NAMALWA (cell line): ENCODE measurements at places on chromosomes 13 and 19.

GRCh38 chr13:23321535-23322241 is 111.8 kb downstream of the SACS start:
- no peak for DNase-seq

GRCh38 chr19:55353803-55354697 is 469 bp downstream of the COX6B2 start:
- peak; percentile 75 for DNase-seq

GRCh38 chr19:15315101-15315500 is 17.2 kb downstream of the BRD4 start:
- no peak for DNase-seq

DNA sequence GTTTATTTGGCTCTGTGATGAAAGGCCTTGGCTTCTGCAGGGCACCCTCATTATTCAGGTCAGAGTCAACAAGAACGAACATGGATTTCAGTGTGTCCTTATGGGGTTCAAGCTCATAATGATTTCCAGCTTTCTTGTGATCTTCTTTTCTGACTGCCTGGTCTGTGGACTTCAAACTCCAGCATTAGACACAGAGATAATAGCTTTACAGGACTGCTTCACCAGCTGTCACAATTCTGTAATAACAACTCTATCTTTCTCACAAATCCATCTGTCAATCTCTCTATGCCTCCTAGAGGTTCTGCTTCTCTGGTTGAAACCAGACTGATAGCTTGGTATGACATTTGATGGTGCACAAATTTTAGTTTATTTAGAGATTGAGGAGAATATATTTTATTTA is 13.1 kb upstream of the SLITRK6 start:
- no peak for DNase-seq

GRCh38 chr13:100789481-100789880 is 114.9 kb upstream of the TMTC4 start:
- no peak for DNase-seq

GRCh38 chr13:81639984-81640582 is 1299.2 kb upstream of the SPRY2 start:
- DNase-seq, result peak; percentile 61

DNA sequence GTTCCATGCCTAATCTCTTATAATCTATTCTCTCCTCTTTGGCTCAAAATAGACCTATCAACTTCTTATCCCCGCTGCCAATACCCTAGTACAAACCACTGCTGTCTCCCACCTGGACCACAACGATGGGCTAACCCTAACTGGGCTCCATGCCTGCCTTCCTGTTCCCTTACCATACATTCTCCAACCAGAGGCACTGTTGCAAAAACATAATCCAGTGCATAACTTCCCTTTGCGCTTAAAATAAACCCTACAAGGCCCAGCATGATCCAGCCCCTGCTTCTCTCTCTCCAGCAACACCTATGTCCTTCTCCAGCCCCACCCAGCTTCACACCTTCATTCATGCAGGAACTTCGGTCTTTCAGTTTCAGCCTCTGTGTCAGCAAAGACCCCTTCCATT is 27.4 kb upstream of the CEBPA start:
- no peak for DNase-seq

DNA sequence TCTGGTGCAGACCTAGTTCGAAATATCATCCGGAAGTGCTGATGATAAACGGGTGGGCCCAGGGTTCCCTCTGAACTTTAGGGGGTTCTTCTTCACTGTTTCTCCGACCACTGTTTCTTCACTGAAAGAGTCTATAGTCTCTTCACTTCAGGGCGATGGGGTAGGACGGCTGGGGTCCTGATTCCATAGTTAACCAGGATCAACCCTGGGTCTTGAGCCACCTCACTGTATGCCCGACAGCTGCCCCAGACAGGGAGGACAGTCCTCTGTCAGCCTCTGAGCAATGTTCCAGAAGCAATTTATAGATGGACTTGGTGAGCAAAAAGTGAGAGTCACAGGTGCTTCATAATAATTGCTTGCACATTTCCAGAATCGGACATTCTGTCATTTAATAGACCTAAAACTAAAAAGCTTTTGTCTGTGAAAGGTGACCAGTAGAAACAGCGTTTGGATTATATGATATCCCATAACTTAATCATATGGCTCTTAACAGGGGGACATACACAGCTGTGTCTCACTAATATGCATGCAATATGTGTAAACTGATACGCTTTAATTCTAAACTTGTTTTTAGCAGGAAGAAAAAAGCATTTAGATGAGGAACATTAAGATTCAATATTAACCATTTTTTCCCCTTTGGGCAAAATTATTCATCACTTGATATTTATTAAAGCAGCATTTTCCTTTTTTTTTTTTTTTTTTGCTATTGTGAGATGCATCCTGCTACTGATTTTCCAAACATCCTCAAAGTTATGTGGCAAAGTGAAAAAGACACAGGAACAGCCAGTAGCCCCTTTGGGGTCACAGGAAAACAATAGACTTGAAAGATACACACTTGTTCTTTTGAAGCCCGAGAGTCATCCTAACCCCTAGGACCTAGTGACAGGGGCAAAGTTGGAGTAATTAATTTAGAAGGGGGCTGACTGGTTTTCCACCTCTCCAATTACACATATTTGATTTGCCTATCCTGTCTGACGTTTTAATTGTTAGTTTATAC is 277.0 kb downstream of the ZNF536 start:
- no peak for DNase-seq

GRCh38 chr13:98141509-98142379 is 1.1 kb upstream of the FARP1 start:
- DNase-seq, result no peak

GRCh38 chr13:40777809-40778175 is 6.8 kb upstream of the MRPS31 start:
- DNase-seq, result no peak

GRCh38 chr13:111516712-111517640 is 196.5 kb downstream of the TEX29 start:
- DNase-seq, result no peak
